Stomach (tissue), 19 donors: ENCODE measurements at places on chromosomes 4 and X. TPM values are rescaled to one million over a fixed set of nuclear protein-coding genes. Genes with fewer than 3 reads are reported as not detected.

GRCh38 chr4:87316961-87317360 lies 5.7 kb downstream of the HSD17B13 start:
- DNase-seq = no peak

DNA sequence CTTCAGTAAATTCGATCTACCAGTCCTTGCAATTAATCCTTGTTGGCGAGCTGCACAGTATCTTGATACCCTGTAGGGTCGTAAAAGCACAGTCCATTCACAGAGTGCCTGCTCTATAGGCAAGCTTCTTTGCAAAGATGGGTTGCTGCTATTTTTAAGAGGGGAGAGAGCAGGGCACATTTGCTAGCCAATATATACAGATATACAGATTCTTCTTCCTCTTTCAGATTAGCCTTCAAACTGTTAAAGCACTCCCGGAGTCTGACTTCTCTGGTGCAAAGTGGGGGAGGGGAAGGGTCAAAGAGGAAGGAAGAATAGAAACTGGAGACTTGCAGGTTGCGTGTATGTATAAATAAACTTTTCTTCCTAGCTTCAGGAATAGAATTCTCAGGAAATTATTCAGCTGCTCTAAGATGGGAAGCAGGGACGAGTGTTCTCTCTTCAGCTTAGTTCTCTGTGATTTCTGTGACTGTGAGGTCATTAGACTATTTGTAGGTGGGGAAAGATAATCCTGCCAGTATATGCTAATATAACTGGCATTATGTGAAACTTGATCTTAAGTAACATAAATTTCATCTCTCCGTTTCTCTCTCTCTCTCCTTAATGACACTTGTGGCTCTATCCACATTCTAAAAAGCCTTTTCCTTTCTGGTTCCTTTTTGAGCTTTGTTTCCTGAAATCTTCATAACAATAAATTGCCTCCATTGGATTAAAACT lies at the start of gene CYSLTR1:
CYSLTR1 (minus strand) TSS at position 242 of the 717 bp plus-strand sequence. CDS start 53,865 bp downstream, outside the sequence.
- DNase-seq = no peak

Gene DMRTC1
- total RNA-seq = not detected

GRCh38 chr4:171676555-171677215 lies 136.5 kb upstream of the GALNTL6 start:
- no peak for DNase-seq

DNA sequence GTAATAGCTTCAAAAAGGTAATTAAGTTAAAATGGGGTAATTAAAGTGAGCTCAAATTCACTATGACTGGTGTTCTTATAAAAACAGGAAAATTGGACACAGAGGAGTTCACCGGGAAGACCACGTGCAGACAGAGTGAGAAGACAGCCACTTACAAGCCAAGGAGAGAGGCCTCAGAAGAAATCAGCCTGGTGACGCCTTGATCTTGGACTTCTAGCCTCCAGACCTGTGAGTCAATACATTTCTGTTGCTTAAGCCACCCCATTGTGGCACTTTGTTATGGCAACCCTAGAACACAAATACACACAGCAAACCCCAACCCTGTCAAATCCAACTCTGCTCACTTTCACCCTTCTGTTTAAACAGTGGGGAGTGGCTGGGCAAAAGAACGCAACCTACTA lies 4.1 kb upstream of the CD38 start:
- DNase-seq = no peak

GRCh38 chrX:45598861-45599260 lies 398.2 kb upstream of the DIPK2B start:
- DNase-seq = no peak

Gene ZBED1
- 24.8 TPM for total RNA-seq

Gene NCAPG
- total RNA-seq = 3.8 TPM

GRCh38 chr4:71520850-71521249 lies 182.0 kb downstream of the SLC4A4 start:
- DNase-seq = no peak

DNA sequence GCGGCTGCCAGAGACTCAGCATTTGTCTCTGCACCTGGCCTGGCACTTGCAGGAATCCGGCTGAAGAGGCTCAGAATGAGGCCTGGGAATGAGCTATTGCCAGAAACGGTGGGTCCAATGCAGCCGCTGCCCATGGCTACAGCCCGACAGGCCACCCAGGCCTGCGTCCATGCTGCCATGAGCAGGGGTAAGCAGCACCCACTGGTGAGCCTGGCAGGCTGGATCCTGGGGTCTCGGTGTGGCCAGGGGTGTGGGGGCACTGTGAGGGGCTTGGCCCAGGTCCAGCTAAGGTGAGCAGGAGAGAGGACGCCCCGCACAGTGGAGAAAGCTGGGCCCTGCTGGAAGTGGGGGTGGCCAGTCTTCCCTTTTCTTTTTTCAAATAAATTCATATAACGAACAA lies 60.3 kb upstream of the MXD4 start:
- DNase-seq = no peak

Gene GPC4
- 28.0 TPM for total RNA-seq

Gene GAGE13
- total RNA-seq = not detected
